H9 (cell line): ENCODE measurements at places on chromosomes 5 and 9.

DNA sequence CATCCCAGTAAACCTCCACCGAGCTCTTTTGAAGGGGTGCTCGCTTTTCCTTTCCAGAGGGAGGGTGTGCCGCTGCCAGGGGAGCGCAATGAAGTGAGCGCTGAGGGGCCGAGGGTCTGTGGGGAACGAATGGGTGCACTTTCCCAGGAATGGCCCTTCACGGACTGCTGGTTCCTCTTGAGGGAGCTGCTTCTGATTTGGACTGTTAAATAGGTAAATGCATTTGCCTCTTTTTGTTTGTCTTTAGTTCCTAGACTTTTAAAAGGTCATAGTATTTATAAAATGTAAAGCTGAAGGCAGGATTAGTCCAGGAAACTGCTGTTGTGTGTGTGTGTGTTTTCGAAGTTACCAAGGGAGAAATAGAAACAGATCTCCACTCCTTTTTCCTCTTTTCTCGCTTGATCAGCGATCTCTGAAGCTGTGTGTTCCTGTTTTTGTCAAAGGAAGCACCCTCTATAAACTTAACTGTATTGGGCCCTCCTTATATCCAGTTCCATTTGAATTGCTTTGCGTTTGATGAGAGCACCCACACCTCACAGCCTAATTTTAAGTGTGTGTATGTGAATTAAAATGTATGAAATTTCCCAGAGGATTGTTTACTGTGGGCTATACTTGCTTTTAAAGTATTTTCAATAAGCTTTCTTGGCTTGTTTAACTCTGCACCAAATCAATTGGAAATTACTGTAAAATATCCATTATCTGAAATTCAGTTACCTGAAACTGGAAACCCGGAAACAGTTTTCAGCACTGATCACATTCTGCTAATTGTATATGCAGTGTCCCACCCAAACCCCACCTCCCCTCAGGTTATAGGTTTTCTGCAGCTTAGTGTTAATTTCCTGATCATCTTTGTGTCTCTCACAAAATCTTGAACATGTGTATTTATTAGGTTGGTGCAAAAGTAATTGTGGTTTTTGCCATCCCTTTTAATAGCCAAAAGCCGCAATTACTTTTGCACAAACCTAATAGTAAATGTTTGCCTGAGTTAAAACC is 966 bp downstream of the SNX2 start:
- H3K27ac ChIP-seq, result no peak overlapping the region
- H3K4me1 ChIP-seq, result no peaks in the 10 kb centered on the region; the same call in 1 of the 2 replicates
- no peak for DNase-seq
- H3K4me3 ChIP-seq, result peak overlapping the region; percentile 99
- no peaks in the 10 kb centered on the region for H3K36me3 ChIP-seq
- H3K27me3 ChIP-seq, result no peaks in the 10 kb centered on the region

GRCh38 chr9:103992938-103993579 is 101.0 kb upstream of the SMC2 start:
- no peak overlapping the region for H3K27ac ChIP-seq
- no peaks in the 10 kb centered on the region for H3K27me3 ChIP-seq
- H3K4me3 ChIP-seq, result no peak overlapping the region
- H3K36me3 ChIP-seq, result no peaks in the 10 kb centered on the region

- no peak overlapping the region for H3K4me3 ChIP-seq
- no peak for DNase-seq
- H3K36me3 ChIP-seq, result no peaks in the 10 kb centered on the region
- no peaks in the 10 kb centered on the region for H3K27me3 ChIP-seq
Observed at GRCh38 chr5:30500513-30500912, 693.0 kb upstream of the CDH6 start.

DNA sequence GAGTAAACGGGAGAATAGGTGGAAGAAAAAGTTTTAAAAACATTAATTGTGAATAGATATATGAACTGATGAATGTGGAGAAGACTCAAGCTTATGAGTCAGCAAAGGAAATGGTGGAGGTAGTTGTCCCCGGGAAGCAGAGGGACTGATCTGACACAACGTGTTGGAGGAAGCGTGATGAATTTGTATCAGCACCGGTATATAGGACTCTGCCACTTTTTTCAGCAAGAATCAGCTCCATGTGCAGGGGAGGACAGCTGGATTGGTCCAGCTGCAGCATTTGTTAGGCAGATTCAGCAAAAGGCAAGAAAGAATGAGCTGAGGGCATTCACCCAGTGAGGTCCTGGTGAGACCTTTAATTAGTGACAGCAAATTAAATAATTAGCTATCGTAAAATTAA is 276.0 kb downstream of the TENT4A start:
- DNase-seq, result no peak
- no peak overlapping the region for H3K27ac ChIP-seq
